ENCODE measurements at places on chromosomes 5 and 9.

DNA sequence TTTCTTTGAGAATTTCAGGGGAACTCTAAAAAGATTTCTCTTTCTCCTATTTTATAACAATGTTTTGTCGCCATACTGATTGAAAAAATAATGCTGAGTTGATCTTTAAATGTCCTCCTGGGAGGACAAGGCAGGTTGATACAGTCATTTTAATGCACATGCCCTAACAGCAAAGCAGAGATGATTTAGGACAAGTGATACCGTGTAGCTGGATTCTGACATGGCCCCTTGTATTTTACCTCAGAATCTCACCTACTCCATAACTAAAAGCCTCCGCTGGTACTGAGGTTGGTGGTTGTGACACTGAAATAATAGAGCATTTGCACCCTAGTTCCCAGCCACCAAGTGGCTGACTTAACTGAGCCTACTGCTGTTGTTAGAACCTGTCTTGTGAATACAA, 811 bp upstream of the LRRTM2 start:
- no peak for DNase-seq

DNA sequence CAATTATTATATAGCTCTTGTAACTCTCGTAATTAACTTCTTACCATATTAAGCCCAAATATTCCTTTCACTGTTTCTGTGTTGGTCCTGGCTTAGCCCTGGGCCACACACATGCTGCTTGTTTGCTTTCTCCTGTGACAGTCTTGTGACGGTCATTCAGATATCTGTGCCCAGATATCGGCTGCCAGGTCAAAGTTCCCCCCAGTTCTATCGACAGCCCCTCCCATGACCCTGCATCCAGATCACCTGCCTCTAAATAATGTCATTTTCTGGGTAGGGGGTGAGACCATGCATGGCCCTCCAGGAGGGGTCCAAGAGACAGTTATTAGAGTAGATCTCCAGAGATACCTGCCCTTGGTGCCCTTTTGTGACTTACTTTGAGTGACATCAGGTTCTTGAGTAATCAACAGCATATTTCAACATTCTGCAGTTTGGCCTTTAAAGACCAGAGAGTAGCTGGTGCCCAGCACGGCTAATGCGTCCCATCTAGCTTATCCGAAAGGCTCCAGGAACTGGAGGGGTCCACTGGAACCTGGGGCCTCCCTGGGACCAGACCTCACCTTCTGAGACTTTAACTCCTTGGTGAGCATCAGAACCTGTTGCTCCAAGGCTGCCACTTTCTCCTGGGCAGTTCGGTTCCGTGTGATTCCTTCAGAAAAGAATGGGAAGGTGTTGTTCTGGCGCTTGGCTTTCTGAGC, 26.9 kb downstream of the TBC1D2 start:
- DNase-seq, result no peak

DNA sequence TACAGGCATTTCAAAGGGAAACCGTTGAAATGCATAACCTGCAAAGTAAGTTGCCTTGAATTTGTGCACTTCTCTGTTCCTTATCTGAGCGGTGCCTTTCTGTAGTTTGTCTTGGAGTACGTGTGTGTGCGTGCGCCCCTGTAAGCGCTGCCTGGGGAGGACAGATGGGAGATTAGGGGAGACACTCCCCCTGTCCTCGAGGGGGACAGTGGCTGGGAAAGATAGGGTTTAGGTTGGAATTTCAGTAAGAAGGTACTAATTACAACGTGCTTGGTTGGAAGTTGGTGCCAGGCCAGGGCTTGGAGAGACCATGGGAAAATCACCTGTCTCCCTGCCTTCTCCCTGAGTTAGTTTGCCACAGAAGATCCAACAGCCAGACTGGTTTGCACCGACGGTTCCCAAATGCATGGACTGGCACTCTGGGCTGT, 73.2 kb downstream of the PIK3R1 start:
- DNase-seq, result peak; percentile 58

DNA sequence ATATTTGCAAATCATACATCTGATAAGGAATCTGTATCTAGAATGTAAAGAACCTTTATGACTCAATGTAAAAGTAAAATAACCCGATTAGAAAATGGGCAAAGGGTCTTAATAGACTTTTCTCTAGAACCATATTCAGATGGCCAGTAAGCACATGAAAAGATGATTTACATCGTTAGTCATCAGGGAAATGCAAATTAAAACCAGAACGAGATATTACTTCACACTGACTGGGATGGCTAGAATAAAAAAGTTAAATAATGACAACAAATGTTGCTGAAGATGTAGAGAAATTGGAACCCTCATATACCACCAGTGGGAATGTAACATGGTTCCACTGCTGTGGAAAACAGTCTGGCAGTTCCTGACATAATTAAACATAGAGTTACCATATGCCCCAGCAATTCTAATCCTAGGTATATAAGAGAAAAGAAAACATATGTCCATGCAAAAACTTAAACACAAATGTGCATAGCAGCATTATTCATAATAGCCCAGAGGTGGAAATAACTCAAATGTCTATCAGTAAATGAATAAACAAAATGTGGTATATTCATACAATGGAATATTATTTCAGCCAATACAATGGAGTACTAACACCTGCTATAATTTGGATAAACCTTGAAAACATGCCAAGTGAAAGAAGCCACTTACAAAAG, 100.4 kb upstream of the MAMDC2 start:
- no peak for DNase-seq

DNA sequence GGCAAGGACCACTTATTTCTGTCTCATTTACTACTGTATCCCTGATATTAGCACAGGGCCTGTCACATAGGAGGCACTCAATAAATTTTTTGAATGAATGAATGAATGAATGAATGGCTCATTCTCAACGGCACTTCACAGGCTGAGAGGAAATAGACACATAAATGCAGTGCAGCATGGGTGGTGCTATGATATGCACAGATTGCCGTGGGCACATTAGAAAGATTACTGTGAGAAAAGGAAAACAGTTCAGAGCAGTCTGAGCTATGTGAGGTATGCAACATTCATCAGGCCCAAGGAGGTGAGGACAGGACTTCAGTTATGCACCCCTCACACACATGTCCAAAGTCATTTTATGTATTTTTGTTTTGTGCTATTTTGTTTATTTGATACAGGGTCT, 6.4 kb upstream of the NOL6 start:
- no peak for DNase-seq

GRCh38 chr9:36398745-36399144, 1.3 kb downstream of the RNF38 start:
- no peak for DNase-seq

DNA sequence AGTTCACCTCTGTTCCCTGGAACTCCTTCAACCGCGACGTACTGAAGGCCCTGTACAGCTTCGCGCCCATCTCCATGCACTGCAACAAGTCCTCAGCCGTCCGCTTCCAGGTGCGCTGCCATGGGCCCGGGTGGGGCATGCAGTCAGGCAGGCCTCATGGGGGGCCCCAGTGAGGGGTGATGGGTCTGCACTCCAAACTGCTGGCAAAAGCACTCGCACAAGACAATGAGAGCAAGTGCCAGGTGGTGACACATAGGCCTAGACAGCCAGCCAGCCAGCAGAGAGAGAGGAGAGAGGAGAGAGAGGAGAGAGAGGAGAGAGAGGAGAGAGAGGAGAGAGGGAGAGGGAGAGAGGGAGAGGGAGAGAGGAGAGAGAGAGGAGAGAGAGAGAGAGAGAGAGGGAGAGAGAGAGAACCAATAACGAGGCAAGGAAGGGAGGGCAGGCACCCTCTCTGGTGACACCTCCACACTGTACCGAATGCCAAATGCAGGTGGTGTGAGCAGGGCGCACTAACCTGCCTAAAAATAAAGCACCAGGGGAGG, 21.0 kb downstream of the DBH start:
- peak; percentile 65 for DNase-seq

DNA sequence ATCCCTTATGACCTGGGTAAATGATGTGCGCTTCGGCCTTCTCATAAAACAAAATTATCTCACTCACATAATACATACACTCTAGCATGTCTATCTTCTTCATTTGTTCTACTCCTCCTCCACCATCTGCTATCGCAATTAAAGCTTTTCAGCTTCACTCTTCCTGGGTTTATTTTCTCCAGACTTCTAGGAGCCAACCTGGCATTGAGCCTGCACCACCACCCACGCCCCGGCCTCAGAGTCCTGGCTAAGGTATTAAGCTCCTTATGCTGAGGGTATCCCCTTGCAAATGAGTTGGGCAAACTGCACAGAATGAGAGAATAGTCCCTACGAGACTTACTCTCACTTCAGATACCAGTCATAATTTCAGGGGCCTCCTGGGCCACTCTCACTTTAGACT, 236.1 kb upstream of the CDH12 start:
- DNase-seq, result no peak

DNA sequence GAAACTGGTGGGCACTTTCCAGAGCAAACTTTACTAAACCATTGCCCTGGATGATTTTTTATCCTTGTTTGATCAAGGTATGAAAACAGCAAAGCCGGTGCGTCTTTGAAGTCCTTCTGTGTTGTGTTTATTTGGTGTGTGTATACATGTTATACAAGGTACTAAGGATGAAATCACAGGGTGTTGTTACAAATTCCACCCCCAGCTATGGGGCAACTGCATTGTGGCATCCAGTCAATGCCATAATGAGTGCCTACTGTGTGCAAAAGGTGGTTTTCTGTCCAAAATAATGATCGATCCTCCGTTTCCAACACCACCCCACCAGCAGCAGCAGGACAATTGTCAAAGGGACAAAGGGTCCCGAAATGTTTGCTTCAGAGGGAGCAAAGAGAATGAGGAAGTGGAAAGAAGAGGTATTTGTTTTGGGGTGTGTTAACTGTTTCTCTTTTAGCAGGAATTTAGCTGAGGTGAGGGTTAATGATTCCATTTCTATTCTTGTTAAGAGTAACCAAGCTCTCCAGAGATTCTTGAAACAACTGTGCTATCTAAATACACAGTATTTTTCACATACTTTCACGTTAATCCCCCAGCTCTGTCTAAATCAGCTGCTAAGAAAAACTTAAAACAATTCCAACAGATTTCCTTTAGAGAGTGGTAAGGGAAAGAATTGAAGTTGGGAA, 568.7 kb upstream of the KLF4 start:
- no peak for DNase-seq

DNA sequence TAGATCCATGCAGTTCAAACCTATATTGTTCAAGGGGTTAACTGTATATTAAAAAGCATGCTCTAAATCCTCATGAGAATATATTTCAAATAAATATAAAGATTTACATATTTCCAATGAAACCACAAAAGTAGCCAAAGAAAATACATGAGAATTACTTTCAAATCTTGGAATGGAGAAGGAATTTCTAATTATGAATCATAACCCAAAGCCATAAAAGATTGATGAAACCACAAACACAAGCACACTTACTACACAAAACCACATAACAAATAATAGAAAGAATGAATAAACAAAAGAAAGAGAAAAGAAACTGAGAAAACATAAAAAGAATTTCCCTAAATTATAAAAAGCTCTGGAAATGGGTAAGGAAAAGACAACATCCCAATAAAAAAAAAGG, 16.0 kb downstream of the ERP44 start:
- no peak for DNase-seq

- DNase-seq, result no peak
Observed at GRCh38 chr5:72268753-72269410, 51.2 kb downstream of the MRPS27 start.

DNA sequence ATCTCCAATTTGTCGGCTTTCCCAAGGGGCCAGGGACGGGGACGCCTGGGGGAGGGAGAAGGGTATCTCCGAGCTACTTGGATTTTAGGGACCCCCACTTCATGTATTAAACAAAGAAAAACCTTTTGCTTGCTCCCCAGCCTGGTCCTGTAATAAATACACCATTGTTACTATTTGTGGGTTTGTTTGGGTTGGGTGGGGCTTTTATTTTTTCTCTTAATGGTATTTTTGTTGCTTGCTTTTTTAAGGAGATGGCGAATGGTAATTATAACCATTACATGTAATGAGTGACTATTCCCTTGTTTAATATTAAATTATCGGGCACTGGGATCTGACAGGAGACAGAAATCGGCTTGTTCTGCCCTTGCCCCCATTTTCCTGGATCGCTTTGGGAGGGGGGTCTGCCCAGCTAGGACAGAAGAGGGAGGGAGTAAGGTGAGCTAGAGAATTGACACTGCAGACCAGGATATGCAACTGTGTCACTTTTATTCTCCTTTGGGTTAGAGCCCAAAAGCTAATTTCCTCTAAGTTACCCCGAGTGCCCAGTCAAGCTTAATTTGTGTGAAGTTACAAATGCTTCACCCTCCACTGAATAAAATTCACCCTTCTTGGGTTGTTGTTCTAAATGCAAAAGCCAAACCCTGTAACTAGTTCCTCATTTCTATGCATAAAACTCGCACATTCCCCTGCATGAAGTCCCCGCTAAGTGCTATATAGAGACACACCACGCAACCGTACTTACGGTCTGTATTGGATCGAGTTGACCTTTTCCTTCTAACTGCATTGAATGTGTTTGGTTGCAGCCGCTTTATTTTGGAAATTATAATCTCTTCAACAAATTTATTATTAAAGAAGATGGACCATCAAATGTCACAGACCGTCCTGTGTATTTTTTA, 1.6 kb upstream of the ZNF608 start:
- no peak for DNase-seq

DNA sequence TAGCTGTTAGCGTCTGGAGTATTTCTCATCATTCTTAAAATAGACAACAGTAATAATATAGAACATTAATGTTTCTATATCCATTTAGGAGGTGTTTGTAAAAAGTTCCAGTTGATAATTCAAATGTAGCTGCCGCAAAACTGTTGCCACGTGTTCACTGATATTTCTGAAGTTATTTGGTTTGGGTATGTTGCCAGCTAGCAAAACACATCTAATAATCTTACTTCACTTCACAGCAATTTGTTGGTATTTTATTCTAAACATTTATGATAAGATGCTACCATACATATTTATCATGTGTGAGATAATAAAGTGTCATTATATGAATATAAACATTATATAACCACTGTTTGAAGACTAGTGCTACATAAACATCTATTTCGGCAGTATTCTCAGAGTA, 101.6 kb downstream of the CDH12 start:
- no peak for DNase-seq

DNA sequence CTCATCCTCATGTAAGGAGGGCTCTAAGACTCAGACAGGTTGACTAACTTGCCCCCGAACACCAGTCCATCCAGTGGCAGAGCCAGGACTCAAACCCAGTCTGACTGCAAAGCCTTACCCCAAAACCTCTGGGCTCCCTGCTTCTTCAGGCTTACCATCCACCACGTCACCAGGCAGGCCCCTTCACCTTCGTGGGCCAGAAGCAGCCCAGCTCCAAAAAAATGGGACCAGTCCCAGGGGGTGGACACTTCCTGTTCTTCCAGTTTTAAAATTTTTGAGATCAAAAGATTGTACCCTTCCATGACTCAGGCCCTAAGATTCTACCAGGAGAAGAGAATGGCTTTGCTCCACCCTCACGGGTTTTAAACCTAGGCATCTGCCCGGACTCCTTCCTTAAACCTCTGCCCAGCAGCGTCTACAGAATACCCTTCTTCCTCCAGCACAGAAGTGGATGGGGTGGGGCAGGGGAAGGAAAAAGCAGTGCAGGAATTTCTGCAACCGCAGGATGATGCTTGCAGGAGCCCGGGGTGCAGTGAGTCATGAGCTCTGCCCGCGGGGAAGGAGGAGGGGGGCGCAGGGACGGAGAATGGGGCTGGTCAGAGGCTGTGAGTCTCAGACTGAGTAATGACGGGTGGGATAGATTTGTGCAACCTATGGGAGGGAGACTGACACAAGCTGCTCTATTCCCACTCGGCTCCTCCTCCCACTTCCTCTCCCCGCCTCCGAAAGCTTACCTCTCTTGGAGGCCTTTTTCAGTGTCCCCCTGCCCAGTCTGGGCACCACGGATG, 50.4 kb upstream of the STXBP1 start:
- peak; percentile 87 for DNase-seq

Measured in right cardiac atrium (tissue), 5 donors.